Pericardium fibroblast (primary cell): ENCODE measurements at places on chromosomes 4 and X. TPM values are rescaled to one million over a fixed set of nuclear protein-coding genes. Genes with fewer than 3 reads are reported as not detected.

Gene MAGEC1
- total RNA-seq, result not detected in 2 replicates

Gene CCDC158
- under 0.01 TPM in 2 replicates for total RNA-seq

Gene TSPAN5
- 42.0 and 43.2 TPM in 2 replicates for total RNA-seq

Gene CXCL6
- 3.2 and 18.8 TPM in 2 replicates for total RNA-seq

Gene CITED1
- total RNA-seq, result not detected in 2 replicates

Gene BMP3
- total RNA-seq, result under 0.01 TPM in 1 of 2 replicates, not detected in the other

Gene MUC7
- total RNA-seq, result not detected in 2 replicates

Gene RIBC1
- total RNA-seq, result 0.17 TPM in 1 of 2 replicates, not detected in the other

Gene AKAP4
- not detected in 2 replicates for total RNA-seq

Gene ASMT
- total RNA-seq, result not detected in 2 replicates

Gene TLL1
- under 0.01 and 0.12 TPM in 2 replicates for total RNA-seq

Gene SUPT20HL2
- not detected in 2 replicates for total RNA-seq

Gene IRS4
- not detected in 2 replicates for total RNA-seq

Gene CT47B1
- not detected in 2 replicates for total RNA-seq

Gene ARHGAP36
- not detected in 2 replicates for total RNA-seq

Gene ANK2
- 30.0 and 37.6 TPM in 2 replicates for total RNA-seq

Gene PDE5A
- 8.5 and 20.4 TPM in 2 replicates for total RNA-seq

Gene PAGE2B
- not detected in 2 replicates for total RNA-seq

Gene ARHGAP24
- total RNA-seq, result 25.9 and 31.1 TPM in 2 replicates

Gene GAGE13
- total RNA-seq, result not detected in 2 replicates

Gene RASSF6
- total RNA-seq, result not detected in 2 replicates

Gene VSIG4
- total RNA-seq, result not detected in 2 replicates

Gene TBX22
- 0.12 TPM in 1 of 2 replicates, not detected in the other for total RNA-seq

Gene GPR101
- not detected in 2 replicates for total RNA-seq

Gene DKK2
- not detected in 2 replicates for total RNA-seq

Gene ATP11C
- 27.6 and 29.9 TPM in 2 replicates for total RNA-seq

Gene PAGE4
- total RNA-seq, result not detected in 2 replicates

Gene MPP1
- 13.4 and 19.7 TPM in 2 replicates for total RNA-seq

Gene PHEX
- total RNA-seq, result 0.12 and 1.4 TPM in 2 replicates

Gene NHS
- 0.12 and 0.17 TPM in 2 replicates for total RNA-seq

Gene SPACA5
- not detected in 2 replicates for total RNA-seq

Gene APLN
- 9.0 and 19.0 TPM in 2 replicates for total RNA-seq
